ENCODE measurements at places on chromosomes 2 and 18.

DNA sequence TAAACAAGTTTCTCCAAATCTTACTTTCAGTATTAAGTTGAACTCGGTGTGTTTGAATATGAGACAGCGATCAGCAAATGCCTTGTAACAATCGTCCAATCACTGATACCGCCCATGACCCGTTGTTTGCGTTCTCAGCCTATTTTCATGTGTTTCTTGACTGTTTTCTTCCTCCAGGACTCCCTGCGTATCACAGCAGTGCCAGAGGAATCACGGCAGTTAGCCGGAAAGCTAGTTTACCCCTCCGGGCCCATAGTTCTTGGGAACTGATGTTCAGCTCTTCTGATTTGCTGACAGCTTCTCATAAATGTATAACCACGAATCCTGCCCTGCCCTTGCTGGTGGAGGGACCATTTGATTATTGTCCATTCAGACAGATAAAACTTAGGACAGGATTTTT is 42.2 kb upstream of the TPO start:
- DNase-seq = no peak

GRCh38 chr18:1505856-1506255 is 601.2 kb downstream of the ADCYAP1 start:
- DNase-seq = no peak

DNA sequence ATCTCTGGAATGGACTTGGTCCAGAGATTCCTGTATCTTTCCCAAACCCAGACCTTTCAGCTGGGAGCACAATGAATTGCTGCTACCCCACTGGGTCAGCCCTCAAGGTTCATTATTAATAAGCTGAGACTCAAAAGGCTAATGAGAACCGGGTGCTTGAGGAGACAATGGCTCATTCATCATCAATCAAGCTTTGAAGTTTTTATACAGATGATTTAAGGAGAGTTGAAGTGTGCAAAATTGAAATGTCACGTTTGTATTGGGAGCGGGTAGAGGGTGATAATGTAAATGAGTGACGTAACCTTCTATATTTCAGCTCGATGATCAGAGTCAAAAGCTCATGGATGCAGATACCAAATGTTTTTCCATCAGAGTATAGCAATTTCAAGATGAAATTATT is 744.9 kb downstream of the ERBB4 start:
- no peak for DNase-seq

DNA sequence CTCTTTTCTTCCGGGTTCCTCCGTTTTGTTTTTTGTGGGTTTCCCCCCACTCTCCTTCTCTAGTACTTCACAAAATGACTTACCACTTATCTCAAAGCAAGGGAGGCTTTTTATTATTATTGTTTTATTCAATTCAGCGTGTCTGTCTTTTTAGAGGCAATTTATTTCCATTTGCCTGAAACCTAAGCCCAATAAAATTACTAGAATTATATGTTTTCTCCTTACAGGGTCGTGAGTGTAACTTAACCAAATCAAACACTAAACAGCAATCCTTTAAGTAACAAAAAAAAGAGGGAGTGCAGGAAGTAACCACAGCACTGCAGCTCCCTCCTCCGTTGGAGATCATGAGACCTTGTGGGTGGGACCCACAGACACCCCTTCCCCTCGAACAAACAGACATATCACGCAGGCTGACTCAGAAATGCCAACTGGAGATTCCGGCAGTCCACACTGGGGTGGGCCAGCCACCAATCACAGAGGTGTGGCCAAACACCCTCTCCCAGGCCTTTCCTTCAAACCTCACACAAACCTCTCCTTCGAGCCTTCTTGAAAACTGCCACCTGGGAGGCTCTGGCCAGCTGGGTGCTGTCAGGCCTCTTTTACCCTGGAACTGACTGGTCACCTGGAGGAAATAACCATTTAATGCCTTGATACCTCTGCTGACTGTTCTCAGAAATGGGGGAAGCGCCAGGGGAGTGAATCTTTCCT is 207.1 kb upstream of the SMAD2 start:
- DNase-seq = no peak

- DNase-seq = no peak
Observed at GRCh38 chr2:18690342-18690741, 101.0 kb upstream of the NT5C1B start.

DNA sequence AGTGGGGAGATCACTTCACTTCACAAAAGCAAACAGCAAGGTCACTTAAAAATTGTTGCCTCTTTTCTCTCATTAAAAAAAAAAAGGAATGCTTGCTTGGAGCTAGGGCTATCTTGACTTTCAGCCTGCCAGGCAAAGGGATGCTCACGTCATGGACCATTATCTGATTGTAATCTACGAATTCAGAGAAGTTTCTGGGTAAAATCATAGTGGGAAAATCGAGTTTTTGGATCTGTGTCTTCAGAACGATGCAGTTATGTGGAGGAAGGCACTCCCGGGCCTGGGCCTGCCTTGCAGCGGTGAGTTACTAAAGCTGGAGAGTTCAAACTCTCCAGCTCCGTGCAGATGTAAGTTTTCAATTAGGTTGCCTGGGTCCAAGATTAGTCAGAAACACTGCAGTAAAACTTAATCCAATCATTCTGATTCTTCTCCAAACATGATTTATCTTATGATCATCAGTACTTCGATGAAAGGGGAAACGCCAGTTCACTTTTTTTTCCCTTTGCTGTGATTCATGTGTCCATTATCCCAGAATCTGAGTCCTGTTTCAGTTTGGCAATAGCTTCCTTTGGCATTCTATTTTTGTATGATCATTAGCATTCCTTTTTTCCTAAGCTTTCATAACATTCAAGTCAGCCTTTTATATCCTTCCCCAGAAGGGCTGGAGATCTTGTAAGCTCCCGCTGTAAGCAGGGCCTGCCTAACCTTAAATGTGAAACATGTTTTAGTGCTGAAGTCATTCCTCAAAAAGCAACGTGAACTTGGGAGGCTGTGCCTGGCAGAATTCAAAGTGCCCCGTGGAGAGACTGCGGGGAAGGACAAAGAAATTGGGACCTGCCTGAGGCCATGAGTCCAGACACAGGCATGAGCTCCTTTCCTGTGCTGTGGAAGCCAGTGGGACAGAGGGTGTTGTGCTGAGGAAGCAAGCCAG is 119.3 kb upstream of the TWIST2 start:
- no peak for DNase-seq

DNA sequence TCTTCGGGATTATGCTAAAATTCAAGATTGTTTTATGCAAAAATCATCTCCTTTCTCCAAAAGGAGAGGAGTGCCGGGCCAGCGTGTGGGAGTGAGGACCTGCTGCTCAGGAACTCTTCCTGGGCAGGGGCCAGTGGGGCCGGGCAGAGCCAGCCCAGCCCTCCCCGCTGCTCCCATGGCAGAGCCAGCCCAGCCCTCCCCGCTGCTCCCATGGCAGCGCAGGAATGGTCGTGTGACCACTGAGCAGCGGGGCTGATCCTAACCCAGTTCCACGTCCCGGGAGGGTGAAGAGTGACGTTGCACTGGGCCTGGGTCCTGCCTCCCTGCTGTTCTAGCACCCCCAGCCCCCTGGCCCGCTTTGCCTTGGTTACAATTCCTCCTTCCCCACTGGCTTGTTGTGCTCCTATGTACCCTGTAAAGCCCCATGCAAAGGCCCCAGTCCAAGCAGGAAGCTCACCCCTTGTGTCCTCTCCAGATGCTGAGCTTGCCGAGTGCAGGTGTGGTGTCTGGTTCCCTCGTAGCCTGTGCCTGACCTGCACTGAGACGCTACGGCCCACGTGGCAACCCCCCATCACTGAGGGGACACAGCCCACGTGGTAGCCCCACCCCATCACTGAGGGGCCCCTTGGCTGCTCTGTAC is 11.4 kb upstream of the NEU4 start:
- no peak for DNase-seq

GRCh38 chr2:181984814-181985631 is 630 bp upstream of the PPP1R1C start:
- no peak for DNase-seq

GRCh38 chr2:81195774-81196382 is 891.3 kb upstream of the LRRTM1 start:
- no peak for DNase-seq

DNA sequence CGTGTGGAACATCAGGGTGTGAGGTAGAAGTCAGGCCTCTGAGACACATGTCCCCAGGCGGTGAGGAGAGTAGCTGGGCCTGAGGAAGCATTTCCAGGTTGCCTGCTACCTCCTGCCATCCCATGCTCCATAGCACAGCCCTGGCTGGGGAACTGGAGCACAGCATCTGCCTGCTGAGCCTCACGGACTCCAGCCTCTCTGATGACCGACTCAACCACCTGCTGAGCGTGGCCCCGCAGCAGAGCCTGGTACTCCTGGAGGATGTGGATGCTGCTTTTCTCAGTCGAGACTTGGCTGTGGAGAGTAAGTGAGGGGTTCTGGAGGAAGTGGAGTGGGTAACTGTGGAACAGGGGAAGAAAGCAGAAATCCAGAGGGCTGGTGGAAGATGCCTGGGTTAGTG is 2.9 kb downstream of the BCS1L start:
- no peak for DNase-seq

GRCh38 chr2:70647873-70648481 is 94.4 kb upstream of the TGFA start:
- DNase-seq = peak; percentile 68

DNA sequence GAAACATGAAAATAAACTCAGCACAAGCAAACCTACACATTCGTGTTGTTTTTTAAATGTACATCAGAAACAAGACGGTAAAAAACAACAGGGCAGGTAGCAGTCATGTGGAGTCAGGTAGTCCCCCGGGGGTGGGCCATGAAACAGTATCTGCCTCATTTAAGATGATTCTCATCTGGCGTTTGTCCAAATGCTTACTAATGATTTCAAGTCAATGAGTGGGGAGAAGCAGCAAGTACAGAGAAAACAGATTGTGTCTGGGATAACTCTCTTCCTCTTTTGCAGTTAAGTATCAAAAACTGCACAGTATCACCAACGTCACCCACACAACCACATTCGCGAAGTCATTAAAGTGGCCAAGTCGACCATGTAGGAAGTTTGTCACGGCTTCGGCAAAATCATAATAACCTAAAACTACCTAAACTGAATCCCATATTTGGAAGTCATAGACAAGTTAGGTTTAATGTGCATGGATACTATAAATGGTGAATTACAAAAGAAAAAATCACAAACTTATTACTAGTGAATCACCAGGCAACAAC is 1.3 kb downstream of the LAPTM4A start:
- no peak for DNase-seq

- DNase-seq = no peak
Observed at GRCh38 chr18:74453016-74453566, 4.0 kb downstream of the DIPK1C start.

DNA sequence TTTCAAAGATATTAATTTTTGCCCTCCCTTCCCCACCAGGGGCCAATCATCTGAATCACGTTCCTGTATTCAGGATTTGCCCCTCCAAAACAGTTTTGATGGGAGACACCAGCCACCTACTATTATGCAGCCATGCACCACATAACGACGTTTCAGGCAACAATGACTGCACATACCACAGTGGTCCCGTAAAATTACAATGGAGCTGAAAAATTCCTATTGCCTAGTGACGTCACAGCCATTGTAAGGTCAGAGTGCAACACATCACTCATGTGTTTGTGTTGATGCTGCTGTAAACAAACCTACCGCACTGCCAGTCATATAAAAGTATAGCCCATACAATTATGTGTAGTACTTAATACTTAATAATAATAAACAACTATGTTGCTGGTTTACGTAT is 22.6 kb downstream of the ITM2C start:
- no peak for DNase-seq

All from stimulated activated CD8-positive, alpha-beta memory T cell treated with anti-CD3 and anti-CD28 coated beads, Interleukin-2, amount 100 ng/mL, for 48 hours (primary cell).